Spleen (tissue), 13 donors: ENCODE measurements at places on chromosomes 7 and 10.
A peak's percentile ranks its signal among the peaks of the same experiment; 100 is the strongest.

DNA sequence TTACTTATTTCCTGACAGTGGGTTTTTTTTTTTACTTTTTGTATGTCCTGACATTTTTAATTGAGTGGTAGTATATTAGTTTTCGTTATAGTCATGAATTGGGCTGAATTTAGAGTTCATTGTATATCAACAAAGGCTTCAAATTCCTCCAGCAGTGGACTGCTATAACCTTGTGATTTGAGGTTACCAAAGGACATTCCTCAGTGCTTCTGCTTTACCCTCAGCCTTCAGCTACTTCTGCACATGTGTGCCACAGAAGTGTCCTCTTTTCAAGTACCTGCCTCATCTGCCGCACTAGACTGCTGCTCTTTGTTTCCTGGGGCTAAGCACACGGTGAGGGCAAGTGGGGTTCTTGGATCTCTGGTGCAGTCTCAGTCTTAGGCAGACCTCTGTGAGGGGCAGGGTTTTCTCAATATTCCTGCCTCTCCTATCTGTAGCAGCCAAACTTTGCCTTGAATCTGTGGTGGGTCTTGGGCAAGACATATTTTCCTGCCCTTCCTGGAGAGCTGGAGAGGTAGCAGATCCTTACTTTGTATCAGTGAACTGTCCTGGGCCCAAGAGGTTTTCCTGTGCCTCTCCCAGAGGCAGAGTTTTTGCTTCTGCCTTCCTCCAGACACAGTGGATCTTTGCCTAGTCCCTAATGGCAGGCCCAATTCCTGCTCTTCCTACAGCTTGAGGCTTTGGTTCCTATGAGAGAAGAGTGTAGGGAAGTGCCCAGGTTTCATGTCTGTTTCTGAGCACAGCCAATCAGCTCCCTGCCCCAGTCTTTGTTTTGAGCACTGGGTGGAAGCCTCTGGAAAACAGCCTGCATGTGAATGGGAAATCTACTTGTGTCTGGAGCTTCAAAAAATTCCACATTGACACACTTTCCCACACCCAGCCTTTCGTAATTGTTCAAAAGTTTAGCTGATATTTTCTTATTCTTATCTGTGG, 39.0 kb upstream of the STRIP2 start:
- H3K4me1 ChIP-seq, result no peaks in the 10 kb centered on the region
- H3K27me3 ChIP-seq, result no peaks in the 10 kb centered on the region
- H3K4me3 ChIP-seq, result no peak overlapping the region
- DNase-seq, result no peak

DNA sequence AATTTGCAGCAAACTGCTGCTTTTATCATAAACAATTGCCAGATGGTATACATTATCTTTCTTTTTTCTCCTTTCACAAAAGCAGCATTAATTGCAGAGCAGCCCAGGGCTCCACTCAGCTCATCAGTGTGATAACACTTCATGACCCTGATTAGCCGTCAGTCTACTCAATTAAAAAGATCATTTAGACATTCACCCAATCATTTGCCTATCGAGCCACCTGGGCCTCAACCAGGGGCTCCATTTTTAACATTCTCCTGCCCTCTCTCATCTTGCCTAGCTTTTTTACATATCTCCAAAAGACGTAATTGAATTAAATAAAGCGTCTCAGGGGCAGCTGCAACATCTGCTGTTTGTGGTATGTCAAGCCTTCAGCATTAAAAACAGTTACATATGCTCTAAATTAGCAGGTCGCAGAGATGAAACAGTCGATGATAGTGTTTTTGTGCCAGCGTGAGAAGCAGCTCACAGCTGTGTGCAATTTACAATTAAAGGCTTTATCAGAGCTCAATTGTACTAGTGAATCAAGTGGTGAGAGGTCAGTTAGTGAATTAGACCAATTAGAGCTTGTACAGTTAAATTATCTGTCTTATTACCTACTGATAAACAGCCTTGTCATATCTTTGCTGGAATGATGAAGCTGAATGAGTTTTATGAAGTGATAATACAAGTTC, 522.5 kb downstream of the ETV1 start:
- H3K27ac ChIP-seq, result no peak overlapping the region
- H3K27me3 ChIP-seq, result no peaks in the 10 kb centered on the region
- H3K4me1 ChIP-seq, result no peaks in the 10 kb centered on the region

- no peaks in the 10 kb centered on the region for H3K36me3 ChIP-seq
- no peaks in the 10 kb centered on the region for H3K27me3 ChIP-seq
- no peaks in the 10 kb centered on the region for H3K4me1 ChIP-seq
- DNase-seq, result no peak
- no peak overlapping the region for H3K4me3 ChIP-seq
Measured at GRCh38 chr7:151179287-151179860, 7.7 kb downstream of the ASB10 start.

GRCh38 chr10:132142396-132143161, 44.2 kb upstream of the DPYSL4 start:
- H3K27me3 ChIP-seq, result peaks cover 12% of the 10 kb centered on the region
- DNase-seq, result peak; percentile 80
- no peaks in the 10 kb centered on the region for H3K36me3 ChIP-seq
